Posterior cingulate gyrus (tissue), 11 donors: ENCODE measurements at places on chromosomes 11 and 22.

- DNase-seq: peak; percentile 7
These were observed 1511.1 kb downstream of the BRD1 start for GRCh38 chr22:48316257-48317250.

- DNase-seq: no peak
These were observed 843.0 kb downstream of the METTL15 start for GRCh38 chr11:28951191-28951590.

GRCh38 chr11:117000014-117000737 lies 98.1 kb downstream of the SIK3 start:
- DNase-seq: no peak

DNA sequence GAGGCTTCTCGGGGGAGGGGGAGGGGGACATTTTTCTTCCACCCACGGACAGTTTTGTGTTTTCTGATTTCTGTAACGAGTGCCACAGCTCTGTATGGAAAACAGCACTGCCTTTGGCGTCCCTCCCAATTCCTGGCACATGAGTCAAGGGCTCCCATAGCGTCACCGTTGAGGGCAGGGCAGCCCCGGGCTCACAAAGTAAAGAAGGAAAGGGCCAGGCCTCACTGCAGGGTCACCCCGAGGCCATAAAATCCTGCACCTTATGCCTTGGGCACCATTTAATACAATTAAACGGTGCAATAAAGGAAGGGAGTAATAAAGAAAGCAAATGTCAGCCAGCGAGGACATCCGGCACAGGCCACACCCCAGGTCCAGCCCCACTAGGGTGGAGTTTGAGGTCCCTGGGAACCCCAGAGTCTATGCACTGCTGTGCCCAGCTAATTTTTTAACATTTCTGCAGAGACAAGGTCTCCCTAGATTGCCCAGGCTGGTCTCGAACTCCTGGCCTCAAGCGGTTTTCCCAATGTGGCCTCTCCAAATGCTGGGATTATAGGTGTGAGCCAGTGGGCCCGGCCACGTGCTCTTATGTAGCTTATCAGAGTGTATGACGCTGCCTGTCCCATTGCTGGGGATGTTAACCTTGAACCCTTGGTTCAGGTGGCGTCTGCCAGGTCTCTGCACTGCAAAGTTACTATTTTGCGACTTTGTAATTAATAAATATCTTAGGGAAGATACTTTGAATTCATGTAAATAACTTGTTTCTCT lies 13.6 kb upstream of the MUC2 start:
- no peak for DNase-seq

DNA sequence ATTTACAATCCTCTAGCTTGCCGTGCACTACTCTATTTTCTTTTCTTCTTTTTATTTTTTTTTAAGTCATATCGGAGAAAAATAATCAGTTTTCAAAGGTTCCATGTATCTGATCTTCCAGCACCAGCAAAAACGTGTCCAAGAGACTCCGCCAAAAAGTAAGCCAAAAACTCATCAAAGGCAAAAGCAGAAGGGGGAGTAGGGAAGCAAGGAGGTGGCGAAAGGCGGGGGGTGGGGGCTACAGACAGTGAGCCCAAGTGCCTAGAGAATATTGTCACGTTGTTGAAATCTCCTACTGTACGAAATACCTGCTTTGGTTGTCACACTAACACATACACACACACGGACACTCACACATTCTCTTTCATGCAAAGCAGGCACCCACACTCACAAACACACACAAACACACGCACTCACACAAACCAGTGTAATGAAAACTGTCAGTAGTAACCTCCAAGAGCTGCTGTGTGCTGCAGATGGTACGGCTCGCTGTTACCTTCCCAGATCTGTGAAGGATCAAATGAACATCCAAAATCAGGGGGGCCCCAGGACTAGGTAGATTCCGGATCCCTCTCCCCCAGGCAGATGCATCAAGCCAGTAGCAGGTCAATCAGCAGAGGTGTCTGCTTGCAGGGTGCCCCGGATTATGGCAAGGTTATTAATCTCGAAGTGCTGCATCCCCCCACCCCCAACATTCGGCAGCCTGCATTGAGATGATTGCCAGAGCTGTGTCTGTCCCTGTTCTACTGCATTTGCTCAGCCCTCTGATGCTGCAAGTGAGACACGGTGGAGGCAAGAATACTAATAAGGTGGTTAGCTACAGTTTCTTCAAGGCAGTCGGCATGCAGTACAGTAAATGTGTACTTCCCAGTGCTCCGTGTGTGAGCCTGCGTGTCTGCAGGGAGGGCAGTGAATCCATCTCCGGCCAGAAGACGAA lies at the start of gene LRRC4C:
LRRC4C (minus strand) TSS at position 188 of the 937 bp plus-strand sequence.
- no peak for DNase-seq
